Placental epithelial cell (primary cell): ENCODE measurements at places on chromosomes 11 and 22. TPM values are rescaled to one million over a fixed set of nuclear protein-coding genes. Genes with fewer than 3 reads are reported as not detected.

Gene CCDC73
- total RNA-seq: not detected in 2 replicates

Gene SCT
- not detected in 2 replicates for total RNA-seq

Gene SCARF2
- total RNA-seq: 10.2 and 11.2 TPM in 2 replicates

Gene POU2AF2
- not detected in 2 replicates for total RNA-seq

Gene TMPRSS5
- total RNA-seq: 0.39 and 0.65 TPM in 2 replicates

Gene CPT1A
- total RNA-seq: 20.9 and 28.7 TPM in 2 replicates
